Activated CD8-positive, alpha-beta memory T cell treated with anti-CD3 and anti-CD28 coated beads for 1 hour (primary cell): ENCODE measurements at places on chromosomes 5 and 9.

DNA sequence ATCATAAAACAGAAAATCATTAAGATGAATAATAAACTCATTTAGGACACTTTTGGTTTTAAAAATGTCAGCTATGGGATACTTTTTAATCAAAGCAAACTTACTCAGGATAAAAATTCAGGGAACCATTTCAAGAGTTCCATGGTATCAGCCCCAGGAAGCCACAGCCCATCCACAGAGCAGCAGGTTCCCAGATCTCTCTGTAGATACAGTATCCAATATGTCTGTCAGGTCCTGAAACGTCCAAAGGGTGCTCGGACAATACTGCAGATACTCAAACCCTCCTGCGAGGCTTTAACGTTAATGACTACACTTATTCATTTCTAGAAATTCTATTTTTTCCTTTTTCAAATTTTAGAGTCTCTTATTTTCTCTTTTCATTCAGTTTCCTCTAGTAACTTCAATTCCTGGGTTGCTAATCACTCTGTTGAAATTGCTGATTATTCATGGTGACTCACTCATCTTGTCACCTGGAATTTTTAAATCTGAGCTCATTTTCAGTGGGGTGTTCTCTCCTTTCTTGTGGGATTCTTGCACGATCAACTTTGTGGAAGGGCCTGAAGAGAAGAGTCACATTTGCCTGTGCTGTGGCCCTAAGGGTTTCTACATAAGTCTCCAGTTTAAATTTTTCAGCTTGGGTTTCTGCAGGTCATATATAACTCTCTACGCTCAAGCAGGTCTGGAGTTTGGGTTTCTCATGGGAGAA, 435.8 kb downstream of the CTNND2 start:
- DNase-seq = no peak

GRCh38 chr9:95177617-95178016, 139.9 kb downstream of the FANCC start:
- no peak for DNase-seq

GRCh38 chr5:124725040-124725434, 21.4 kb downstream of the ZNF608 start:
- DNase-seq = no peak

GRCh38 chr9:29068461-29068860, 1495.2 kb upstream of the C9orf72 start:
- DNase-seq = no peak

- DNase-seq = no peak
These were observed 271.2 kb downstream of the FAM114A2 start for GRCh38 chr5:153767221-153768188.

- no peak for DNase-seq
These were observed 14.3 kb downstream of the CEL start for GRCh38 chr9:133075925-133076630.

DNA sequence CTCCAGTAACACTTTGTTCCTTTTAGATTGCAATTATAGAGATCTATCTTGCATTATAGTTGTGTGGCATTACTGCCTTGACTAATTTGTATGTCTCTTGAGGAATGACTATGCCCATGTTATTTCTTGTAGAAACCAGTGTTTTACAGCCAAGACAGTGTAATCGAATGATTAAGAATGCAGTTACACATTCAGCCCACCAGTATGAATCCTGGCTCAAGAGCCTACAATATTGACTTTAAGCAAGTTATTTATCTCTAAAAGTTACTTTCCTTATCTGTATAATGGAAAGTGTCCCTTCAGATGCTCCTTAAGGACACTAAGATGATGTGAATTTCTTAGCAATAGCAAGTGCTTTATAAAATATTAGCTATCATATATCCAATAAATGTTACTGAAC, 9.7 kb upstream of the SNX24 start:
- DNase-seq = no peak

GRCh38 chr5:60195551-60195950, 302.0 kb upstream of the PDE4D start:
- DNase-seq = no peak

DNA sequence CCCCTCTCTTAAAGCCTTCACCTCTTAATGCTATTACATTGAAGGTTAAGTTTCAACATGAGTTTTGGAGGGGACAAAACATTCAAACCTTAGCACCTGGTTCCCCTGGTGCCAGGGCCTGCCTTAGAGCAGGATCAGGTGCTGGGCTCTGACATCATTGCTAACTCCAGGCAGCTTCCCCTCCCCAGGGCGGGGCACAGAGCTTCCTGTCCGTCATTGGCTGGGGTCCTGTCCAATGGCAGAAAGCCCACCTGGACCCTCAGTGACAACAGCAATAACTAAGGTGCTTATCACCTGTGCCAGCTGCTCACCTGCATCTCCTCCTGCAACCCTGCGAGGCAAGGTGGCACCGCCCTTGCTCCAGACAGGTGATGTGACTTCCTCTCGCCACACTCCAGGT, 177.4 kb downstream of the NSG2 start:
- no peak for DNase-seq

DNA sequence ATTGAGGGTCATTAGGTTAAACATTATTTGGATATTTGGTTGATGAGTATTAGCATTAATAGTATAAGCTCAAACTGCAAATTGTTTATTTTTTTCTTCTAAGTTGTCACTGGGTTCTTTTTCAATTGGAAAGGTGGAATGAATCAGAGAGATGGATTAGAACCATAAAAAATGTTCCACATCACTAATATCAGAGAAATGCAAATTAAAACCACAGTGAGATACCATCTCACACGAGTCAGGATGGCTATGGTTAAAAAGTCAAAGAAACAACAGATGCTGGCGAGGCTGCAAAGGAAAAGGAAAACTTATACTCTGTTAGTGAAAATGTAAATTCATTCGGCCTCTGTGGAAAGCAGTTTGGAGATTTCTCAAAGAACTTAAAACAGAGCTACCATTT, 122.8 kb downstream of the CCDC192 start:
- DNase-seq = no peak

- DNase-seq = no peak
These were observed 251.3 kb upstream of the RFX3 start for GRCh38 chr9:3777137-3777536.

GRCh38 chr5:134119720-134120119, 5.2 kb downstream of the TCF7 start:
- DNase-seq = no peak

GRCh38 chr5:140821375-140822280, at the start of gene PCDHA5:
TSS of gene PCDHA5 (plus strand) at chr5:140821613.
- no peak for DNase-seq

GRCh38 chr5:149235841-149236240, 35.8 kb upstream of the AFAP1L1 start:
- DNase-seq = no peak

DNA sequence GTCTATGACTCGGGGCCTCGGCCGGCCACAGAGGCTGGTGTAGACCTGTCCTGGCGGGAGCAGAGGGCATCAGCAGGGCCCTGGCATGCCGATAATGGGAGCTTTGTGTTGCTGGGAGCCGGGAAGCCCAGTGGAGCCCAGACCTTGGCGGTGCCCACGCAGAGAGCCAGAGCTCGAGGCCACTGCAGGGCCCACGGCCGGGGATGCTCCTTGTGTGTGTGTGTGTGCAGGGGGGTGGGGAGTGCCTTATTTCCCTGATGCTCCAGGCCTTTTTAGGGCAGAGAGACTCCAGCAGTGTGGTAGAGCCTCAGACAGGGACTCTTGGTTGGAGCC, 5.4 kb upstream of the SLC6A18 start:
- DNase-seq = no peak
